Hematopoietic multipotent progenitor cell treated with erythropoietin and hydrocortisone succinate and interleukin-3 and kit ligand, for 15 days (in vitro differentiated cells): ENCODE measurements at places on chromosomes 16 and 17.

- DNase-seq, result no peak
Observed at GRCh38 chr17:55751720-55752250, 934 bp downstream of the PCTP start.

DNA sequence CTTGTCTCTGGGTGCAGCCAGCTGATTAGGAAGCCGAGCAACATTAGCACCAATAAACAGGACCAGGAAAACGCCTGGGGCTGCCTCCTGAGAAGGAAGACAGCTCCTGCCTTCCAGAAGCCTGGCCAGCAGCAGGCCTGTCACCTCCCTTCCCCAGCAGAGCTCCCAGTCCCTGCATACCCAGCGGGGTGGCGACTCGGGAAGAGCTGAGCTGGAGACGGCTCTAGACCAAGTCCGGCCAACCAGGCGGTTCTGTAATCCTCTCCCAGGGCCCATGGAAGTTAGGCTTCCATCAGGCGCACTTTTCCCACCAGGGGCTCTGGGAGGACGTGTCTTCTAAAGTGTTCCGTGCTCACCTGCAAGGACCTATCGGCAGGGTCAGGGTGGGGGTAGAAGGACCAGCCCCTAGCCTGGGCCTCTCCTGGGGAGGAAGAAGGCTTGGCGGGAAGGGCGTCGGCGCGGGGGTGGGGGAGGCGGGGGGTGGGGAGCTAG, 12.0 kb upstream of the CLUH start:
- DNase-seq, result no peak

DNA sequence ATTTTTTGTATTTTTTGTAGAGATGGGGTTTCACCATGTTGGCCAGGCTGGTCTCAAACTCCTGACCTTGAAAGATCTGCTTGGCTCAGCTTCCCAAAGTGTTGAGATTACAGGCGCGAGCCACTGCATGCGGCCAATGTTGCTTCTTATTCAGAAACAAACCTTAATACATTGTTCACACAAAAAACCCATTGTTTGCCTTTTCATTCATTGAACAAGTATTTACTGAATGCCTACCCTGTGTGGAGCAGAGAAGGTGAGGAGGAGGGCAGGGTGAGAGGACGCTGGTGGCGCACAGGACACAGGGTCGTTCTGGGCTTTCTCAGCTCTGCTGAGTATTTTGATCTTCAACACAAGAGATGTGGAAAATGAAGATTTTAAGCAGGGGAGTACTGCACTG, 8.0 kb upstream of the KRT23 start:
- no peak for DNase-seq

- no peak for DNase-seq
Observed at GRCh38 chr17:51442088-51442865, 181.9 kb downstream of the UTP18 start.

GRCh38 chr16:22815863-22816262, 1.9 kb downstream of the HS3ST2 start:
- DNase-seq, result no peak

DNA sequence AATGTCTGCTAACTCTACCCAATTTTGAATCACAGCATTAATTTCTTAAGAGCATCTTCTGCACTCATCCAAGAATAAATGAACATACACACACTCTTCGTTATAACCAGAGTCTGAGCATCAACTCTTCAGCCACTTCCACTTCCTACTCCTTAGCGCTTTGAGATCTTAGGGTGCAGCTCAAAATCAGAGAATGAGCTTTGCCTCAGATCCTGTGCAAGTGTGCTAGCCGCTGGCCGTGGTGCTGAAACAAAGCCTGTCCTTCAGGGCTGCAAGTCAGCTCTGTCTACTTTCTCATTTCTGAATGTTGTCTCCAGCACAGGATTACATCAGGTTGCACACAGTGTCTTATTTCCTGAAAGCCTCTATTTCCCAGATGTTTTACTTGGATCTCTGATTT, 165.4 kb downstream of the AIPL1 start:
- DNase-seq, result no peak

- no peak for DNase-seq
Observed at GRCh38 chr16:4011940-4012629, 104.2 kb downstream of the ADCY9 start.

- no peak for DNase-seq
Observed at GRCh38 chr17:31269578-31269983, 27.5 kb downstream of the OMG start.
